Stimulated activated CD4-positive, alpha-beta T cell treated with anti-CD3 and anti-CD28 coated beads, Interleukin-4, amount 100 ng/mL, for 1 hour (primary cell): ENCODE measurements at places on chromosomes 2 and 18.

DNA sequence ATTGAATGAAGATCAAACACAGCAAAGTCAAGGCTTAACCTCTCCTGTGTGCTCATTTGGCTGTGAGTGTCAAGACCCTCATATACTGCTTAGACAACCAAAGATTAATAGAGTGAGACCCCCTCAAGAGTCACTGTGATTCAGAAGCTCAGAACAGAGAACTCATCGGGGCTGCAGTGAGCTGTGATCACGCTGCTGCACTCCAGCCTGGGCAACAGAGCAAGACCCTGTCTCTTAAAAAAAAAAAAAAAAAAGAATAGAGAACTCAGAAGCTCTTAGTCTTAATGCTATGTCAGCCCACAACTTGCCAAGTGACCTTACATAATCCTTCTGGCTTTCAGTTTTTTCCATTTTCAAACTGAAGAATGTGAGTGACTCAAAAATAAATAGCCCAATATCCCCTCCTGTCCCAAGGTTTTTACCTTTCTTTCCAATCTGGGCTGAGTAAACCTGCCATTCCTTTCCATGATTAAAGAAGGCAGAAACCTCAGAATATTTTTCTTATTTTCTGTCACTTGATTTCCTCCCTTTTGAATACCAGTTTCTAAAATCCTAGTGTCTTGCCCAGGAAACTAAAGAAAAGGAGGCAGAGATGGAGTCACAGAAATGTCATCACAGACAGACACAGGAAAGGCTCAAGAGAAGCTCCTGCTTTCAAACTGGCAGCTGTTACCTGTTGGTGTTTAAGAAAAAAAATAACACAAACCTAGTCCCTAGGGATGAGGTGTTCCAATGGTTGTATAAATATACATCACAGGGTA, 102.4 kb downstream of the CACNB4 start:
- no peak for DNase-seq

DNA sequence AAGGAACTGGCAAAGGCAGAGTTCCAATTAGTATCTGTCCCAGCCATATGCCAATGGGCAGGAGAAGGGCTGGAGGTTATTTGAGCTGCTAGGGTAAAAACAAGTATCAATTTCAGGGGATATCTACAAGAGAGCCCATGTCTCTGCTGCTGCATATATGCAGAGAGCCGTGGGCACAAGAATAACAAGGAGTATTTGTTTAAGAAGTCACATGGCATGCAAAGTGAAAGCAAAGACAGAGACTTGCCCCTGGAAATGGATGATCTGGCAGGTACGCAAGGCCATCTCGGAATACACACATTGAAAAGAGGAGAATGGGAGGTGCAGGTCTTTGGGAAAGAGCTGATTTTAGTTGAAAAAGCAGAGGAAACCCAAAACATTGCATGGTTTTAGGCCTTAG, 170.6 kb downstream of the EVA1A start:
- DNase-seq, result no peak

GRCh38 chr2:236505041-236505440, 64.6 kb upstream of the ACKR3 start:
- DNase-seq, result no peak

GRCh38 chr2:173990245-173990644, 25.1 kb upstream of the SP3 start:
- no peak for DNase-seq

- DNase-seq, result no peak
These were observed 282.5 kb upstream of the SPRED2 start for GRCh38 chr2:65714866-65715265.

DNA sequence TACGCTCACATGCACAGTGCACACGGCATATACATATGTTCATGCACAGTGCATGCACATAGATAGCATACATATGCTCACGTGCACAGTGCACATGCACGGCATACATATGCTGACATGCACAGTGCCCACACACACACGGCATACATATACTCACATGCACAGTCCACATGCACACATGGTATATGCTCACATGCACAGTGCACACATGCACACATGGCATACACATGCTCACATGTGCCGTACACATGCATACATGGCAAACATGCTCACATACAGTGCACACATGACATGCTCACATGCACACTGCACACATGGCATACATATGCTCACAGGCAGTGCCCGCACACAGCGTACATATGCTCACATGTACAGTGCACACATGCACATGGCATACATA, 97.7 kb upstream of the CTDP1 start:
- DNase-seq, result no peak

GRCh38 chr2:70202236-70202806, 11.5 kb upstream of the C2orf42 start:
- DNase-seq, result no peak

GRCh38 chr18:5155907-5156287, 41.2 kb downstream of the AKAIN1 start:
- no peak for DNase-seq

DNA sequence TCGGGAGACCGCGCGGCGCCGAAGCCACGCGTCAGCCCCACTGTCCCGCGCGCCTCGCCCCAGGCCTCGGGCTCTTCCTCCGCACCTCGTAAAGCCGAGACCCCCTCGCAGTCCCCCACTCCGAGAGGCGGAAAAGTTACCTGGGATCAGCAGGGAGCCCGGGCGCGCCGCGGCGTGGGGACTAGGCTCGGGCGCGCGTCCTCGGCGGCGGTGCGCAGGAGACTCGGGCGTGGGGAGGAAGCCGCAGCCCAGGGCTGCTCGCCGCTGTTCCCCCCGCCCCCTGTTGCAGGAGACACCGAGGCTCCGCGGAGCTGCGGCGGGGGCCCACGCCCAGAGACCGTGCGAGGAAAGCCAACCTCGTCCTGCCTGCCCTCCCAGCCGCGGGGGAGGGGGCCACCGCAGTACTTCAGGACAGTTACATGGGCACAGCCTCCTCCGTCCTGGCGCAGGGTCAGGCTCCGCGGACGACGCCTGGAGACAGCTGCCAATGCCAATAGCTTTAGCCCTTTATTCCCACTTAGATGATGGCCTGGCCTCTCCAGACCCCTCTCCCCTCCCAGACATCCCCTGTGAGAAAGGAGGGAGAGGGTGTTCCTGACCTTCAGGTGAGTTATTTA, at the start of gene EPB41L3:
Gene EPB41L3, minus strand, starts transcription at position 225 of the 617 bp plus-strand sequence. CDS start 54,814 bp downstream, outside the sequence.
- no peak for DNase-seq

GRCh38 chr2:206256706-206257205, 17.7 kb upstream of the ZDBF2 start:
- no peak for DNase-seq
